Activated CD4-positive, alpha-beta T cell treated with anti-CD3 and anti-CD28 coated beads for 24 hours (primary cell): ENCODE measurements at places on chromosomes 7 and 10.

DNA sequence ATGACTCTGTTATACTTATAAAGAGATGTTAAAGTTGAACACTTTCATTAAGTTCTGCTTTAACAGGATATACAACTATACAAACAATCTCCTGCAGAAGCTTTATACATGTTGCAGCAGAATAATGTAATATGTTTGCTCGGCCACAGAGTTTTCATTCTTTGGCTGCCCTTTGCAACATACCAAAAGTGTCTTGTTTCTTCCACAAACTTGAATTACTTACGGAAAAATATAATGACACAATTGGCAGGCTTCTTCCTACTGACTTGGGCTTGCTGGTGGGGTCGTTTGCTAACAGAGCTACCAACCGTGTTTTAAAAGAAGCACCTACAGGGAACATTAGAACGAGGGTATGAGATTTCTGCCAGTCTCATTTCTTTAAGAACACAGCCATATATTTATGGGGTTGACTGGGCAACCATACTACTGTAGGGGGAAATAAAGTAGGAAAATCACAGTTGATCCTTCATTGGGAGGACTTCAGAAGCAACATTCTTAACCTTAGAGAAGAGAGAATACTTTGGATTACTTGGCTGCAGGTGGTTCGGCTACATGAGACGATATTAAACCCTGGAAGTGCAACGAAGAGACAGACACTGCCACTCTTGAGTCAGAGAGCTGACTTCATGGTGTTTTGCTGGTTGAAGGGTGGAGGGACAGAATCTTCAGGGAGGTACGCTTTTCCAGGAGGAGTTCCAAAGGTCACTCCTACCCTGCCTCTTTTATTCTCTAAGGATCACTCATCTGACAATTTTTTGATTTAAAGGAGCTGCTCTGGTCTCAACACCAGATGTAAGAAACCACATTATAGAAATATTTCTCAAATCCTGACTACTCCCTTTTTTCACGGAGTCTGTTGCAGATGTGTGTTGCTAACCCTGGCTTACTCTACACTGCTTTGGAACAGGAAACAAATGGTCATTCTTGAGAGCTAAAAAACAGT is 123.9 kb downstream of the SEMA3C start:
- DNase-seq: no peak

GRCh38 chr10:69972981-69973397 is 79.7 kb upstream of the MACROH2A2 start:
- DNase-seq: no peak

GRCh38 chr7:102024769-102025391 is 207.5 kb downstream of the CUX1 start:
- DNase-seq: no peak

GRCh38 chr10:72332423-72333111 is 22.2 kb downstream of the DNAJB12 start:
- no peak for DNase-seq

GRCh38 chr7:12322284-12322902 is 81.3 kb downstream of the VWDE start:
- peak; percentile 7 for DNase-seq

DNA sequence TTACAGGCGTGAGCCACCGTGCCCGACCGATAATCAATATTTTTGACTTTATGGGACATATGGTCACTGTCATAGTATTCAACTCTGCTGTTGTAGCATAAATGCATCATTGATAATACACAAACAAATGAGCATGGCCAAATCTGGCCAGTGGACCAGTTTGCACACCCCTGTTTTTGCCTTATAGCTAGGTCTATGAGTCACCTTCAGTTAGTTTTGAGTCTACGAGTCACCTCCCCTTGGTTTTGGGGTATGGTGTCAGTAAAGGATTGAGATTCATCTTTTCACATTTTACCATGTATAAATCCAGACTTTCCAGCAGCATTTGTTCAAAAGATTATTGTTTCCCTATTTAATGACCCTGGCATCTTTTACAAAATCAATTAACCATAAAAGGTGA is 362.5 kb upstream of the NRP1 start:
- DNase-seq: no peak

GRCh38 chr10:72353028-72353964 is 1.4 kb downstream of the DNAJB12 start:
- no peak for DNase-seq

DNA sequence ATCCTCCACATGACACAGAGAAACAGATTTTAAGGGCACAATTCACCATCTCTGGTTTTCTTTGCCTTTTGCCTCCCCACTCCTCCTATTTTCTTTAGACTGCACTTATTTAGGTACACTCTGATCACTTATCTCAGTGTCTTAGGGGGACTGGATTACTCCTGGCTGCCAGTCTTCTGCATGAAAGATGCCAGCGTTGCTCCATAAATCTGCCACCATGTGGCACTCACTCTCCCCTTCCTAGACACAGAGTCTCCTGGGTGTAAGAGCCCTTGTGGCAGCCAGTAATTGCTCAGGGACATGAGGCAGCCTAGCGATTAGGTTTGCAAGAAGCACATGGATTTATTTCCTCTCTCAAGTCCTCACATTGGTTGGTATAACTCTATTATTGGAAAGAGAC is 34.5 kb upstream of the RBM20 start:
- no peak for DNase-seq

- no peak for DNase-seq
Measured at GRCh38 chr10:7480742-7481367, 70.0 kb upstream of the SFMBT2 start.

DNA sequence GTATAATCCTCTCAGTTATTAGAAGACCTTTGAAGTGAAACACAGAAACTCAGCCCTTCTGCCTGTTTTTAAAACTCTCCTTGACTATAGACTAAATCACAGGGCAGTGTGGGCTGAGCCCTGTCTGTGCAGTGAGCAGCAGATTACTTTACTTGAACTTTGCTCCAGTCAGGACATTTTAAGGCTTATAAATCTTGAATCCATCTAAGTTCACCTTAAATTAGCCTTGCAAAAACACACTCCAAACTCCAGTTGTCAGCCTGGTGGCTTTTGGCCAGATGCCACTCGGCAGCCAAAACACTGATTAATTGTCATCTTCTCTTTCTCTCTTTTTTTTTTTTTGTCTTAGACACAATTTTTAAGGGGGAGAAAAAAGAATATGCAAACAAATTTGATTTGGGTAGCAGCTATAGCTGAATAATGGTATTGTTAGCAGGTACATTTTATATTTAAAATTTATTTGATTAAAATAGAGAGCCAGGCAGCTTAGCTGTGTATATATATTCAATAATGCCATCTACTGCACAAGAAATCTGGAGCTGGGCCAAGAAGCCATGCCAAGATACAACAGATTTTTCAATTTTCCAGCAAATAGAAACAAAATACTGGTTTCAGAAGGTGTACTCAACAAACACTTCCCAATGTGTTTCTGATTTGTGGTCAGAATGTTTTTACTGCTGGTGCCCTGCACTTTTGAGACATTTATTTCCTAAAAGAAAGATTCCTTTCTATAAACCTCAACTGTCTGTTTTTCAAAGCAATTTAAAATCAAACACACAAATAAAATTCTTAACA is 247.7 kb downstream of the TFEC start:
- DNase-seq: no peak

DNA sequence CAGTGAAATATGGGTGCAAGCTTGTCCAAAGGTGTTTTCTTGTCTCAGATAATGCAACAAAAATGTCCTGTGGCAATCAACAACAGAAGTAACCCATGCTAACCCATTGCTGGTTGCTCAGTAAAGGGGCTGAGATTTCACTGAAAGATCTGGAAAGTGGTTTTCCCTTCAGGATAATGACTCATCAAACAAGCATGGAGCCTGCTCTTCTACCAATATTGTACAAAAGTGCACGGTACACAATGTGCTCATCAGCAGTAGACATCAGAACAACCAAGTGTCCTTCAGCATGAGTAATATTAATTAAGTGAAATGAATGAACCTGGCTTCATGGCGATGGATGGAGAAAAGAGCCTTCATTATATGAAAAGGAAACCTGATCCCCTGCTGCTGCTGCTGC is 287.1 kb upstream of the NEBL start:
- DNase-seq: no peak

GRCh38 chr10:97960269-97961056 is 70.0 kb downstream of the CRTAC1 start:
- no peak for DNase-seq

DNA sequence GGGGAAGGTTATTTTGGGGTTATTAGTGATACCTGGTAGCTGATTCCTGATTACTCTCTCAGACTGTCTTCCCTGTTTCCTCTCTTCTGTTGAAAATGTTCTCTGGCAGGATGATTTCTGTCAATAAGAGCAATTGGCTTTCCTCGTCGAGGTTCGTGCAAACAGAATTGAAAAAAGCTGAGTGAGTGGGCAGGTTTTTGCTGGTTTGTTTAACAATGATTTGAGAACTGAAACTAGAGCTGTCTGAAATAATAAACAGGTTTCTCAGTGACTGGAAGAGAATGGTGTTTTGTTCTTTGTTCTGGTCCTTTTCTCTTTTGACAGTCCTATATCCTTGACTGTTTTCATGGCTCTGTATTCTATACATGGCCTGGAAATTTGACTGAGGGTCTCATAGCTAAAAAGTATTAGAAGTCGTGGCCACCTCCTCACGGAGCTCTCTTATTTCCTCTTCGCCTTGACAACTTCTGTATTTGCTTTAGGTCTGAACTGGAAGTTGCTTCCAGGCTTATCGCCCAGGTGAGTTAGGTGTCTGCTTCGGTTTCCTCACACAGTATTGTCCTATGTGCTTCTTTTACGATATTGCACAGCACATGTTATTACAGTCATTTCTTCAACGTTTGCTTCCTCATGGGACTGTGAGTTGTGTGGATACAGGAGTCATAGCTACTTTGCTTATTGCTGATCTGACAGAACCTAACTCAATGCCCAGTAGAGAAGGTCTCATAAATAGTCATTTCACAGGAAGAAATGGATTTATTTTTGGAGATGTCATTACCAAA is 403.6 kb downstream of the NRG3 start:
- no peak for DNase-seq

DNA sequence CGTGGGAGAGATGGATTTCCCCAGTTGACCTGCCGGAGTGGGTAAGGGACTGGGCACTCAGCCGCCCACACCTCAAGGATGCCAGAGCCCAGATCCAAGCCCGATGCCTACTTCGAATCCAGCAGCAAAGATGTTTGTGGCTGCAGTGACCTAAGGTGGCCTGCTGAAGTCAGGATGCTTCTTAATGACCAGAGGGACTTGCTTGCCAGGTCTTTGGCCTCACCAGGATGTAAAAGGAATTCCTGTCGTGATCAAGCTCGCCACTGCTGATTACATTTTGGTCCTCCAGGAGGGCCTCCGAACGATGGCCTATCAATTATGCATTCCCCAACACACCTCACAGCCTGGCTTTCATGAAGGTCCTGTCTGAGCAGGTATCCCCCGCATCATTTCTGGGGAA is 349.5 kb upstream of the ZMIZ1 start:
- no peak for DNase-seq

DNA sequence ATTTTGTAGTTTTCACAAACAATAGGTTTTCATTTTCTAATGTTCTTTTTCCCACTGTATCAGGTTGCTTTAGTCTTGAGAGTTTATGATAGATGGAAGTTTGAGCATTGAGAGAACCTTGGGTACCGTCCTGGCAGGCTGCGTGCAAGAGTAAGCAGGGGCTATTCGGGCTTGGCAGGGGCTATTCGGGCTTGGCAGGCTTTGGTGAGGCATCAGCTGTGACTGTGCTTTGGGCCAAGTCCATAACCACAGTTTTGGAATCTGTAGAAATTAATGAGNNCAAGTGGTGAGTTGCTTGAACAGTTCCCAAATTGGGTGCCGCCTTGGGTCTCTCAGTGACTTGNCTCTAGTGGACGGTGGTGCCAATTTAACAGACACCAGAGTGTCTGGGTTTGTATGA is 424.6 kb downstream of the PAXIP1 start:
- DNase-seq: no peak

- no peak for DNase-seq
Measured at GRCh38 chr7:64881461-64882287, 21.4 kb upstream of the ZNF273 start.

DNA sequence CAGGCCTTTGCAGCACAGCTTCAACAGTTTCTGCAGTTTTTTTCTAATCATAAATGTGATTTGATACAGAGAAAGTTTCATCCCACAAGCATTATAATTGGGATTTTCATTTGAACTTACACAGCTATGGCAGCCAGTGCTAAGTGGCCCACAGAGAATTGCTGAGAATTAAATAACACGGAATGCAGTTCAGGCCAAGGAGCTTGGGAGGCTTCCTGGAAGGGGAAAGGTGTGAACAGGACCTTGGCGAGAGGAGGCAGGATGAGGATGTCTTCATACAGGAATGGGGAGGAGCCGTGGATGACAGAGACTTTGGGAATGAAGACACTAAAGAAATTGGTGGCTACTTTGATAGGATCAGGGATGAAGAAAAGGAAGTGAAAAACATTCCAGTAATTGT is 95.3 kb downstream of the ZNF22 start:
- DNase-seq: no peak

- DNase-seq: no peak
Measured at GRCh38 chr7:42105554-42106358, 131.3 kb downstream of the GLI3 start.

GRCh38 chr10:111083222-111084095 is 6.6 kb downstream of the ADRA2A start:
- no peak for DNase-seq

DNA sequence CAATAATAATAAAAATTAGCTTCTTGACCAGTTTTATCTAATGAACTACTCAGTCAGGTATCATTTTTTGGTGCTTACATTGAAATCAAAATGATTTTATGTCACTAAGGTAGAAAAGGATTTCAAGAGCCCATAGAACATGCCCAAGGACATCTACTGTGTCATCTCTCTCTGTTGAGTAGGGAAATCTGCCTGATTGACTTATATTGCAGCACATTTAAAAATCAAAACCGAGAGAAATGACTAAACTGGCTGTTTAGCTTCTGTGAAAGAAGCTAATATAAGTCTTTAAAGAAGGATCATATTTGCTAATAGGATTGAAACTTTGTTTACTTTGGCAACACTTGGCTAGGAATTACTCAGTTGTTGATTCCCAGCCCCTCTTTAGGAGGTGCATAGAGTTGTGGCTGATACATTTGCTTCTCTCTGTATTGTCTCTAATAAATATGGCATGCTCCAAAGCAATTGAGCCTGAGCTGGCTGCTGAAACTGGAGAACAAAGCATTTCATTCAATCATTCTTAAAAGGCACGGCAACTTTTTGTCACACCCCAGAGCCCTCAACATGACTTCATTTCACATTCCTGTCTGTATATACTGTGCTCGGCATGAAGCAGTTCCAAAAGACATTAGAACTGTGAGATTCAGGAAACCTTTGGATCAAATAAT is 1096.9 kb upstream of the POT1 start:
- DNase-seq: no peak

GRCh38 chr7:78472519-78472918 is 673.9 kb downstream of the PHTF2 start:
- DNase-seq: no peak

DNA sequence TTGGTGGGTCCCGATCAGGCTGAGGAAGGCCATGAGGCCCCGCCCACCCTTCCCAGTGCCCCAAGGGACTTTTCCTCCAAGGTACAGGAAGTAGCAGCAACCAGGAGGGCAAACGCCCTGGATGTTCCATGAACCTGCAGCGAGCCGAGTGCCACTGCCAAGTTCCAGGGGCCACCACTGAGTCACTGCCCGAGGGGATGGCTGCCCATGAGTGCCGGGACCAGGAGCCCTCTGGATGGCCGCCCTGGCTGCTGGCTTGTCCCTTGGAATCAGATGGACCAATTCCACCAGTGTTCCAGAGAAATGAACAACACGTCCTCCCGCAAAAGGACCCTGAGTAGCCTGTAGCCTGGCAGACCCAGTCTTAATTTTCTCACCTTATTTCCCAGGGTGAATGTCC is 74.2 kb downstream of the ZRANB1 start:
- no peak for DNase-seq
